ENCODE measurements at places on chromosomes 5 and 9.

DNA sequence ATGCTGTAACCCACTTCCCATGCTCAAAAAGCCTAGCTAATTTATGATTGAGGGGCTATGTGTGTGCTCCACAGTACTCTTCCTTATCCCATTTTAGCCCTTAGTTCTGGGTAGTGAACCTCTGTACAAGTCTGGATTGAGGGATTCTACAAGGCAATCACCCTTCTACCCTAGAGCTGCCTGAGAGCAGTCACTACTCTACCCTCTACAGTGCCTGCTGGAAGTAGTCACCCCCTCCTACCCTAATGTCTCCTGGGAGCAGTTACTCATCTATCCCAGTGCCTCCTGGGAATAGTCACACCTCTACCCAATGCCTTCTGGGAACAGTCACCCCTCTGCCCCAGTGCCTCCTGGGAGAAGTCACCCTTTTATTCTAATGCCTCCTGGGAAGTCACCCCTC is 150.6 kb downstream of the ATP10B start:
- no peaks in the 10 kb centered on the region for H3K4me1 ChIP-seq
- no peaks in the 10 kb centered on the region for H3K27me3 ChIP-seq
- no peak overlapping the region for H3K27ac ChIP-seq
- DNase-seq, result no peak
- no peak overlapping the region for H3K4me3 ChIP-seq

GRCh38 chr5:172491481-172491880 is 37.2 kb upstream of the SH3PXD2B start:
- H3K4me3 ChIP-seq, result no peak overlapping the region
- no peaks in the 10 kb centered on the region for H3K4me1 ChIP-seq
- peak; percentile 67 for DNase-seq
- H3K36me3 ChIP-seq, result no peaks in the 10 kb centered on the region

GRCh38 chr5:58261605-58262004 is 198.3 kb downstream of the PLK2 start:
- DNase-seq, result no peak
- no peaks in the 10 kb centered on the region for H3K27me3 ChIP-seq
- peaks cover 15% of the 10 kb centered on the region for H3K4me1 ChIP-seq
- no peak overlapping the region for H3K4me3 ChIP-seq
- H3K27ac ChIP-seq, result no peak overlapping the region

- no peaks in the 10 kb centered on the region for H3K36me3 ChIP-seq
- H3K4me1 ChIP-seq, result peaks cover 14% of the 10 kb centered on the region
- H3K27ac ChIP-seq, result no peak overlapping the region
- H3K4me3 ChIP-seq, result no peak overlapping the region
- H3K27me3 ChIP-seq, result no peaks in the 10 kb centered on the region
These were observed 312.3 kb downstream of the ENC1 start for GRCh38 chr5:74328221-74328630.

- H3K27me3 ChIP-seq, result peaks cover 50% of the 10 kb centered on the region
- no peaks in the 10 kb centered on the region for H3K36me3 ChIP-seq
These were observed 170.7 kb upstream of the ZNF618 start for GRCh38 chr9:113705306-113705927.
